ENCODE measurements at places on chromosomes 16 and 17. TPM values are rescaled to one million over a fixed set of nuclear protein-coding genes. Genes with fewer than 3 reads are reported as not detected.

GRCh38 chr16:12868169-12868568, 33.2 kb upstream of the SHISA9 start:
- DNase-seq = no peak

DNA sequence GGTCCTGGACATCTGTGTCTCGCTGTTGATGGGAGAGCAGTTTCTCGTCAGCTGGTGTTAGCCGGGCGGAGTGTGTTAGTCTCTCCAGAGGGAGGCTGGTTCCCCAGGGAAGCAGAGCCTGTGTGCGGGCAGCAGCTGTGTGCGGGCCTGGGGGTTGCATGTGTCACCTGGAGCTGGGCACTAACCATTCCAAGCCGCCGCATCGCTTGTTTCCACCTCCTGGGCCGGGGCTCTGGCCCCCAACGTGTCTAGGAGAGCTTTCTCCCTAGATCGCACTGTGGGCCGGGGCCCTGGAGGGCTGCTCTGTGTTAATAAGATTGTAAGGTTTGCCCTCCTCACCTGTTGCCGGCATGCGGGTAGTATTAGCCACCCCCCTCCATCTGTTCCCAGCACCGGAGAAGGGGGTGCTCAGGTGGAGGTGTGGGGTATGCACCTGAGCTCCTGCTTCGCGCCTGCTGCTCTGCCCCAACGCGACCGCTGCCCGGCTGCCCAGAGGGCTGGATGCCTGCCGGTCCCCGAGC, 17.9 kb downstream of the GAA start:
- DNase-seq = no peak

DNA sequence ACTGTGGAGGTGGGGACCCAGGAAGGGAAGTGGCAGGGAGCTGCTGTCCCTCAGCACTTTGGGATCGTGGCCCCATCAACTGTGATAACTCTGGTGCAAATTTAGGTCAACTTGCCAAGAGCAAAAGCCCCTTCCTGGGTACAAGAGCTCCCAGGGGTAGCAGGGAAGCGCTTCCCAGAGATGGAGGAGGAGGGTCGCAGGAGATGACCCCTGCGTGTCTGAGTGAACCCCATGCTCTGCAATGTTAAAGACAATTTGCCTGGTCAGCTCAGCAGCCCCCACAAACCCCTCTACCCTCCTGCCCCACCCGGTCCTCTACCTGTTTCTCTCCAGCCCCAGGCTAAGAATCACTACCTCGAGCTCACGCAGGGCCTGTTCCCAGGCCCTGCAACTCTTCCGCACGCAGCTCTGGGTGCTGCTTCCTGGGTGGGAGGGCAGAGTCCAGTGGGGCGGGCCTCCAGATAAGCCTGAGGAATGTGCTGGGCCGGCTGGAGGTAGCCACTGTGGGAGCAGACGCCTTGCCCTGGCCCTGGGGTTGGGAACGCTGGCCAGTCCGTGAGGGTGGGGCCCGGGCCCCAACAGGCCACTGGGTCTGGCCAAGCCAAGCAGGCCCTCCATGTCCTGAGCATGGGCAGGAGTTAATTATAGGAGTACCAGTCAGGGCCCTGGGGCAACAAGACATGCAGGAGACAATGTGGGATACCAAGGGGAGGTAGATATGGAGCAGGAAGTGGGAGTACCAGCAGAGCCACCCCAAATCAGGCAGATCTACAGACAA, 6.1 kb downstream of the DOK4 start:
- no peak for DNase-seq

DNA sequence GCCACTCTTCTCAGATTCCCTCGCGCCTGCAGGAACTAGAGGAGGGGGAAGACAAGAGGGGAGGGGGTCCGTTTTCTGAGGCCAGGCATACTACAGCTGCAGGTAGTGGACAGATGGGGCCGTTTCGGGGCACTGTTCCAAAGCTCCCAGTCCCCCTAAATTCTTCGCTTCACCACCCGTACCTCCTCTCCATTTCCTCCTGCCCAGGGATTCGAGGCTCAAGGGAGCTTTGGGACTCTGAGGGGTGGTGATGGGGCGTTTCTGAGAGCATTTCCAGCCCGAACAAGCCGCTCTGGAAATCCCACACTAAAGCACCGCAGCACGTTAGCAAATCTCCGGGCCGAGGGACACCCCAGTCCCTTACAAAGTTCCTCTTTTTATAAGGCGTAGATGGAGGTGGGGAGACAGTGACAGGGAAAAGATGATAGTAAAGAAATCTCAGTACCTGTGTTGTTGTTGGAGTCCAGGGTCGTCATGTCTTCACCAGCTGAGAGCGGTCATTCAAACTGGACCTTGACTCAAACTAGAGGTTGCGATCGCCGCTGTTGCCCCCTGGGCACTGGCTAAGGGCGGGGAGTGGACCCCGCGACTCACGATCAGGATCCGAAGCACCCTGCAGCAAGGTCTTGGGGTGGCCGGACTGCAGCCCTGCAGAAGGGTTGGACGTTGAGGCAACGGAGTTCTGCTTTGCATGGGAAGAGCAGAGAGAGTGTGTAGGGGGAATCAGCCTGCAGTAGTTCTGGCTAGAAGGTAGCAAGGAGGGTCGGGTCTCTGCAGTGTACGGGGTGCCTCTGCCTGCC, 570 bp downstream of the NR1D1 start:
- DNase-seq = no peak

DNA sequence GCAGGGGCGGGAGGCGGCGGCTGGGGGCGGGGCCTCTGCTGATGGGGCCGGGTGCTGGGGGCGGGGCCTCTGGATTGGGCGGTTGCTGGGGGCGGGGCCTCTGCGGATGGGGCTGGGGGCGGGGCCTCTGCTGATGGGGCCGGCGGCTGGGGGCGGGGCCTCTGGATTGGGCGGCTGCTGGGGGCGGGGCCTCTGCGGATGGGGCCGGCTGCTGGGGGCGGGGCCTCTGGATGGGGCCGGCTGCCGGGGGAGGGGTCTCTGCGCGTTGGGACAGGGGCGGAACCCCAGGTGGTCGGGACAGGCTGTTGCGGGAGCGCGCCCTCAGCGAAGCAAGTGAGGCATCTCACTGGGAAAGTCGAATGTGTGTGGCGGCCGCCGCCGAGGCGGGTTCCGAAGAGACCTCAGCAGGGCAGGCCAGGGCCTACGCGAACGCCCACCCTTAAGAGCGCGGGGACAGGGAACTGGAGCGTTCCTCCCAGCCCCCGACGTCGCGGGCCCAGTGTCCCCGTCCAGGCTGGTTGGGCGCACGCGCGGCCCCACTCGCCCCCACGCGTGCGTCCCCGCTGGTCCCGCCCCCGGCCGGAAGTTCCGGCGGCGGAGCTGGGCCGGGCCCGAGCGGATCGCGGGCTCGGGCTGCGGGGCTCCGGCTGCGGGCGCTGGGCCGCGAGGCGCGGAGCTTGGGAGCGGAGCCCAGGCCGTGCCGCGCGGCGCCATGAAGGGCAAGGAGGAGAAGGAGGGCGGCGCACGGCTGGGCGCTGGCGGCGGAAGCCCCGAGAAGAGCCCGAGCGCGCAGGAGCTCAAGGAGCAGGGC, at the start of gene STUB1:
Gene STUB1 (plus strand): TSS at position 597 of the 811 bp plus-strand sequence. CDS start 116 bp downstream, at position 713.
- DNase-seq = no peak

DNA sequence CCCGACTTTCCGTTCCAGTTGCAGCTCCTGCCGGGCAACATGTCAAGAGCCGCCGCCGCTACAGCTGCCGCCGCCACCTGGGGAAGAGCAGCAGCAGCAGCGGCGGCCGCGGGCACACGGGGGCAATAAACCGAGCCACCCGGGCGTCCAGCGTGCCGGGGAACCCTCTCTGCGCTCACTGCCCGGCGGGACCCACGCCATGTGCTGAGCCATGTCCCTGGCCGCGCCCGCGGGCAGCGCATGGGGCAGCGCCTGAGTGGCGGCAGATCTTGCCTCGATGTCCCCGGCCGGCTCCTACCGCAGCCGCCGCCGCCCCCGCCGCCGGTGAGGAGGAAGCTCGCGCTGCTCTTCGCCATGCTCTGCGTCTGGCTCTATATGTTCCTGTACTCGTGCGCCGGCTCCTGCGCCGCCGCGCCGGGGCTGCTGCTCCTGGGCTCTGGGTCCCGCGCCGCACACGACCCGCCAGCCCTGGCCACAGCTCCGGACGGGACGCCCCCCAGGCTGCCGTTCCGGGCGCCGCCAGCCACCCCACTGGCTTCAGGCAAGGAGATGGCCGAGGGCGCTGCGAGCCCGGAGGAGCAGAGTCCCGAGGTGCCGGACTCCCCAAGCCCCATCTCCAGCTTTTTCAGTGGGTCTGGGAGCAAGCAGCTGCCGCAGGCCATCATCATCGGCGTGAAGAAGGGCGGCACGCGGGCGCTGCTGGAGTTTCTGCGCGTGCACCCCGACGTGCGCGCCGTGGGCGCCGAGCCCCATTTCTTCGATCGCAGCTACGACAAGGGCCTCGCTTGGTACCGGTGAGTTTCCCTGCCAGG, 604 bp downstream of the HS3ST3B1 start:
- DNase-seq = no peak

DNA sequence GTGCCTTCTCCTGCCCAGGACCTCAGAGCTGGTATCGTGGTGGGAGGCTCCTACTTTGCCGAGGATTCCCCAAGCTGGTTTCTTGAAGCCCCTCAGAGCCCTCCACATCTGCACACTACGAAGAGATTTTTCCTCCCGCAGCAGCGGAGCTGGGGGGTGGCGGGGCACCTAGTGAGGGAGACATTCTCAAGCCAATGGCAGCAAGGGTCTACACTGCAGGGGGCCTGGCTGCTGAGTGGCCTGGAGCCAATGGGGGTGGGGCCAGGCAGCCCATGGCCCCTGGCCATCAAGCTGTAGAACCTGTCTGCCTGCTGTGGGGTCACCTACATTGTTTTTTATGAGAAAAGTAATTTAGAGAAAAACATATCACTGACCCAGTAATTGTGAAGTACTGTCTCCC, 5.0 kb downstream of the SLC26A11 start:
- no peak for DNase-seq

- no peak for DNase-seq
These were observed 206.9 kb upstream of the CACNG5 start for GRCh38 chr17:66627985-66628384.

TVP23A gene
- polyA plus RNA-seq = 3.9 TPM

DNA sequence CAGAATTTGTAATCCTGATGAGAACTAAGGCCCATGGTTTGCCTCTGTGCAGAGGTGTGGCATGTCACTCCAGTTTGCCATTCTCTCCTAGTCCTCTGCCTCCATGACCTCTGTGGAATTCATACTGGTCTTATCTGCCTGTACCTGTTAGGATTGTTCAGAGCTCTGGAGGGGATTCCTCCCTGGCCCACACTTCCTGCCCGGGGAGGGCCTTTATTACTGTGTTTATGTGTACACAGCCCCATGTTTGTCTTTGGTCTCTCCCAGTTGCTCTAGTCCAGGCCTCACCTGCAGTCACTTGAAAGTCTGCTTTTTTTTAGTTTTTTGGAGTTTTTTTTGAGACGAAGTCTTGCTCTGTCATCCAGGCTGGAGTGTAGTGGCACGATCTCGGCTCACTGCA, 36.4 kb downstream of the RHBDL3 start:
- no peak for DNase-seq

DNA sequence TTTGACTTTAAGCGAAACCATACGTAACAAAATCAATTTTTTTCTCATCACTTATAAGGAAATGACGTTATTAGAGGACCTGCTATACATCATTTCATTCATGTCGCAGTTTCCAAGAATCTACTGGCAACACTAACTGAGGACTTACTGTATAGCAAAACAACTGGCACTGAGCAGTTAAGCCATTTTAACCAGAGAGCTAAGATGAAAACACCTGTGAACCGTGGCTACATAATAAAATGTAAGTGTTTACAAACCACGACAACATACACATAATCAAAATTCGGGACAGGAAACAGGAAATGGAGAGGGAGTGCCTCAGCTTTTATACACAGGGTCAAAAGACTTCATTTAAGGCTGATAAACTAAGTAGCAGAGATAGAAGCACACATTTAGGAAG, 29.5 kb downstream of the METTL16 start:
- no peak for DNase-seq

- DNase-seq = no peak
These were observed 60.3 kb upstream of the CORO6 start for GRCh38 chr17:29682987-29683386.

Data from right renal cortex interstitium (tissue), 3 donors.